Stimulated activated CD8-positive, alpha-beta memory T cell treated with anti-CD3 and anti-CD28 coated beads, Interleukin-7, amount 100 ng/mL, for 1 hour (primary cell): ENCODE measurements at places on chromosomes 4 and X.

DNA sequence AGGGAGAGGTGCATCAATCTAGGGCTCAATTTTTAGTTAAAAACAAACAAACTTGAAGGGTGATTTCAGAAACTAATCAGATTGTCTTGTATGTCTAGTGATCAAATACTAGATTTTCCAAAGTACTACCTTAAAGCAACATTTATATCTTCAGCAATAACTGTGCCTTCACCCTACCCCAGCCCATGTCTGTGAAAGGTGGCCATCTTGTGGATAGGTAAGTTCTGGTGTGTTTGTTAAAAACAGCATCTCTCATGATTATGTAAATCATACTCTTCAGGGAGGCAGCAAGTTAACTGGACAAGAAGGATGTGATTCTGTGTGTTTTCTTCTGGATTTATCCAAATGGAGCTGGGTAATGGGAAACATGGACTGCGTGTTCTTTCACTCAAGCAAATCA lies 81.4 kb upstream of the ACSL1 start:
- no peak for DNase-seq

- no peak for DNase-seq
Measured at GRCh38 chr4:173288698-173289352, 45.3 kb downstream of the HMGB2 start.

DNA sequence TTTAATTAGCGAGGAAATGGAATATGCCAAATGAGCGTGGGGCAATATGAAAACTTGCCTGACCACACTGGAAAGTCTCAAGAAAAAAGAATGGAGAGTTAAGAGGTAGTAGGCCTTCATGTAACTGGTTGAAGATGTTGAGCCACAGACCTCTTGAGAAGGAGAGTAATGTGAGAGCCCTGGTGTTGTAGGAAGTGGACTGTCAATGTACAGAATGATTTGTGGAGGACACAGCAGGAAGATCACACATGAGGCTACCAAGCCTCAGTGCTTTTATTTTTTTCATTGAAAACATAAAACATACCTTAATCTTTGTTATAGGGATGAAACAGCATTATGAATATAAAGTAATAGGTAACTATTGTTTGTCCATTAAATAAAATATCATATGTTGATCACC lies 331.6 kb downstream of the UNC5C start:
- no peak for DNase-seq

- no peak for DNase-seq
Measured at GRCh38 chr4:105902550-105903262, 7.4 kb downstream of the NPNT start.

DNA sequence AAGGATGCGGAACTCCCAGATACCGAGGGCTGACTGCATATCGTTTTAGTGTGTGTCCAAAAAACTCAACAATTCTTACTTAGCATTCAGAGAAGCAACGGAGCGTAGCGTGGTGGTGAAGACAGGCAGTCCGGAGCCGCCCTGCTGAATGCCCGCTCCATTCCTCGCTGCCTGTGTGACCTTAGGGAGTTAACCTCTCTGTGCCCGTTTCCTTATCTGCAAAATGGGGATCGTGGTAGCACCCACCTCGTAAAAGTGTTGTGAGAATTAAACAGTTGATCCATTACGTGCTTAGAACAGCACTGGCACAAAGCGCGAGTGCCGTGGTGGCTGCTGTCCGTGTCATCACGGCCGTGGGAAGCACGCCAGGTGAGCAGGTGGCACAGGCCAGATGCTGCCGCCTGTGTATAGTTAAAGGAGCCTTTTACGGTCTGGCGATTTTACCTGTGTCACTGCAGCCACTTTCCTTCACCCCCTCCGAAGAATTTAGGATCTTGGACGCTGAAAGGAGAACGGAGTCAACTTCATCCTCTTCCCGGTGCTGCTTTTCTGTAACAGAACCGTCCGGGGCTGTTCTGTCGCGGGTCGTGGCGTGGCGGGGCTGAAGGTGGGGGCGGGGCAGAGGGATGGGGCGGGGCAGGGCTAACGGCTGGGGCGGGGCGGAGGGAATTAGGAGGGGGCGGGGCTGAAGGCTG lies 885 bp downstream of the CCDC110 start:
- DNase-seq = peak; percentile 17

- DNase-seq = no peak
Measured at GRCh38 chr4:4260185-4260751, 12.2 kb upstream of the TMEM128 start.

GRCh38 chrX:122517786-122518185 lies 666.3 kb upstream of the GRIA3 start:
- DNase-seq = no peak

DNA sequence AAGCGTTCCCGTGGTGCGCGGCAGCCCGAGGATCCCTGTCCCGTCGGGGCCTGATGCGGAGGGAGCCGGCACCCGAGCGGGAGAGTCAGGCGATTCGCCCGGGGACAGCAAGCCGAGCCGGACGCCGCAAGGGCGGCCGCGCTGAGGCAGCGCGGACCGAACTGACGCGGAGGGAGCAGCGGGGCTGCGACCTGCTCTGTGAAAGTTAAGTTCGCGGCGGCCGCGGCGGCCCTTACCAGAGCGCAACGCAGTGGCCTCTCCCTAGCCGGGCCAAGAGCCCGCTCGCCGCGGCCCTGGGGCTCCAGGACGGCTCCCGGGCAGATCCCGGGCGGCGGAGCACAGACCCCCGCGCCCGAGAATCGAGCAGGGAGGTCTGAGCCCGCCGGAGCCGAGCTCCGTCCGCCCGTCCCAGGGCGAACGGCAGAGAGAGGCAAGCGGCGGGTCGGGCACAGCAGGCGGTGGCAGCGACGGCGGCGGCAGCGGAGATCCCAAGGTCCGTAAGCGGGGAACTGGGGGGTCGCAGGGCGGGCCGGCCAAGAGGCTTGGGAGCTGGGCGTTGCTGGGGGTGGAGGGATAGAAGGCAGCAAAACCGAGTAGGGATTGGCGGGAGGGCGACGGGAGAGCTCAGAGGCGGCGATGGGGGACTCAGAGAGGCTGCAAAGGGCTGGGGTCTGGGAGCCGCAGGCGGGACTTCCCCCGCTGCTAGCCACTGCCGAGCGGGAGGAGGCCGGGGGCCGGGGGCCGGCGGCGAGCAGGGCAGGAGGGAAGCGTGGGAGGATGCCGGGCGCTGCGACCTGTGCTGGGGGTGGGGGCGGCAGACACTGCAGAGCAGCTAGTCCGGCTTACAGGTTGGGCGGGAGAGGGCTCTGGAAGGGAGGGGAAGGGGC lies 1.0 kb downstream of the GPR50 start:
- DNase-seq = no peak

DNA sequence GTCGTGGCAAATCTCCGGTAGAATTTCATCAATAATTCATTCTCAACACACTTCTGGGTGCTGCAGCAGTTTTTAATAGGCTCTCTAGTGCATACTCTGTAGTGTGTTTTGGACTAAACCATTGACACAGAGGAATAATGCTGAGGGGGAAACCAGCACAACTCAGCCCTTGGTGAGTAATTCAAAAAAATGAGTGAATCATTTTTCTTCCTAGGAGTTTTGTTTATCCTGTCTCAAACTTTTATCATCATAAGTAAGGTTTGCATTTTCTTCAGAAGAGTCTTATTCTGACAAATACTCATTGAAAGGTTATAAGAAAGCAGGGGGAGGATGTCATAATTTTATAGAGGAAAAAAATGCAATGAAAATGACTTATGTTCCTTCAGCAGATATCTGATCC lies 2542.7 kb downstream of the PCDH7 start:
- no peak for DNase-seq

DNA sequence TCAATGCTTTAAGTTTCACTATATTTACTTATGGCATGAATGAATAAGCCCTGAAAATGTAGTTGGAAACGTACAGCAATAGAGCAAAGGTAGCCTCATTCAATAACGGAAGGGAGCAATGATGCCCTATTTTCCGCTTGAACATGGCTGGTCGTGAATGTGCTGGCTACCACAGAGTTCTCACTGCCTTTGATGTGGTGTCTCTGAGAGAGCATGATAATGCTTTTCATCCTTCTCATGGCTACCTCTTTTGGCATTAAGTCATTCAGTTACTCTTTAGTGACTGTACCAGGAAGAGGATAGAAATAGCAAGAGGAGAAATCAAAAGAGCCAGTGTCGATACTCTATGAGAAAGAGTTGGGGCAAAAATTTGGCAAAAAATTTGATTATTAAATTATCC lies 308.0 kb downstream of the PPP3CA start:
- DNase-seq = no peak

- no peak for DNase-seq
Measured at GRCh38 chrX:69320116-69320515, 154.9 kb upstream of the PJA1 start.

- DNase-seq = no peak
Measured at GRCh38 chrX:40265936-40266335, 168.2 kb upstream of the BCOR start.

GRCh38 chr4:24720436-24720835 lies 74.9 kb upstream of the SOD3 start:
- no peak for DNase-seq

- DNase-seq = no peak
Measured at GRCh38 chr4:76578002-76578560, 143.1 kb downstream of the SHROOM3 start.

DNA sequence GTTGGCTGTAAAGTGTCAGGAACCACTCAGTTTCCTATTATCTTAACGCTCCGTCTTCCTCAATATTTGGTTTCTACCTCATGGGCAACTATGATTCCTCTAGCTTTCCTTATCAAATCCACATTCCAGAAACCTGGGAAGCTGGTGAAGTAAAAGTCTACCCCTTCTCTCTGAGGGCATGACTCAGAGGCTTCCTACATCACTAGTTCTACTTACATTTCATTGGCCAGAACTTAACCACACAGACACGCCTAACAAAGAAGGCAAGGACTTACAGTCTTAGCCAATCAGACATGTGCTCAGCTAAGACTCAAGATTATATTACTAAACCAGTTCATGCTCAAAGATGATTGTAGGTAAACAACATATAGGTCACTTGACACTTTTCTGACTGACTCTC lies 30.4 kb downstream of the COX7B2 start:
- no peak for DNase-seq

DNA sequence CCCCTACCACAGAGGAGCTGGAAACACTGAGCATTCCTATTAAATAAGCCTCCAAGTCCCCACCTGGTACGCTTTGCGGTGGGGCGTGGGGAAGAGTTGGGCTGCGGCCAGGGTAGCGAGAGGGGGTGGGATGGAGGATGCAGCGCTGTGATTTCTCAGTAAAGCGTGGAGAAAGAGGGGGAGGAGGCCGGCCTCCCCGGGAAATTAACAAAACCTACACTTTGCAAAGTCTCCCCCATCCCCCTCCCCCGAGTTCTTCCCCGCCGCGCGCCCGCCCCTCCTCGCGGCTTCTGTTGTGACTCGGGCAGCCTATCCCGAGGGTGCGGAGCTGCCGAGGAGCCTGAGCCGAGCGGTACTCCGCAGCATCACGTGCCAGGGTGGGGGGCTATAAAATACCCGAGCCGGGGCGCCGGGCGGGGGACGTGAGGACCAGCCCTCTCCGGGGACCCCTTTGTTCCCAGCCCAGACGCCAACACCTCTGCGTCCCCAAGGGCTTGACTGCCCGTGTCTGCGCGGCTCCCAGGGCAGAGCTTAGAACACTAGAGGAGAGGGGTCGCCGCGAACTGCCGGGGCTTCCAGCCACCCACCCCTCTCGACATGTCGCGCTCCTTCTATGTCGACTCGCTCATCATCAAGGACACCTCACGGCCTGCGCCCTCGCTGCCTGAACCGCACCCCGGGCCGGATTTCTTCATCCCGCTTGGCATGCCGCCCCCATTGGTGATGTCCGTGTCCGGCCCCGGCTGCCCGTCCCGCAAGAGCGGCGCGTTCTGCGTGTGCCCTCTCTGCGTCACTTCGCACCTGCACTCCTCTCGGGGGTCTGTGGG lies at the start of gene GSX2:
GSX2 (plus strand) TSS at position 416 of the 827 bp plus-strand sequence; CDS start at position 598, 182 bp downstream.
- DNase-seq = no peak

DNA sequence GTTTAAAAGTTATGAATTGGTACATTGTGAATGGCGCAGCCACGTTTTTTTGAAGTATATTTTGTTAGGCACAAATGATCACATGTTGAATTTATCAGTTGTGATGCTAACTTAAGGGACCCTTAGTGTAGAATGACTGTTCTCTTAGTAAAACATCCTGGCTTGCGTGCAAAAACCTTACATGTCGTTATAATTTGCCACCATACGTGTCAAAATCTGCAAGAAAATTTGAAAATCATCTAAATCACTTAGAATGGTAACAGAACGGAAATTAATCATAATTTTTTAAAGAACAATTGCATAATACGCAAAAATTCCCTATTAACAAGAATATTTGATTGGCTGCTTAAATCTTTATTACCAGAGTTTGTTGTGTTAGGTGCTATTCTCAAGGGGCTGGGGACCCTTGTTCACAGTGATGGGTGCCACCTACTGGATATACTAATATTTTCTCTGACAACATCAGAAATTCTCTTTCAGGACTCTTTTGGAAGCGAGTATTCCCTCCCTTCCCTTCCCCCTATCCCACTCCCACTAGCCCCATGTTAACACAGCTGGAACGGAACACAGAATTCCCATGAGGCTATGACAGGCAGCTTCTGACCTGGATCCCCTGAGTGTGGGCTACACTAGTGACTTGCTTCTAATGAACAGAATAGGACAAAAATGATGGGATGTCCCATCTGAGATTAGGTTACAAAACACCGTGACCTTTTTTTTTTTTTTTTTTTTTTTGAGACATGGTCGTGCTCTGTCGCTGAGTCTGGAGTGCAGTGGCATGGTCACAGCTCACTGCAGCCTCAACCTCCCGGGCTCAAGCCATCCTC lies 71.8 kb downstream of the SUPT20HL2 start:
- DNase-seq = no peak

DNA sequence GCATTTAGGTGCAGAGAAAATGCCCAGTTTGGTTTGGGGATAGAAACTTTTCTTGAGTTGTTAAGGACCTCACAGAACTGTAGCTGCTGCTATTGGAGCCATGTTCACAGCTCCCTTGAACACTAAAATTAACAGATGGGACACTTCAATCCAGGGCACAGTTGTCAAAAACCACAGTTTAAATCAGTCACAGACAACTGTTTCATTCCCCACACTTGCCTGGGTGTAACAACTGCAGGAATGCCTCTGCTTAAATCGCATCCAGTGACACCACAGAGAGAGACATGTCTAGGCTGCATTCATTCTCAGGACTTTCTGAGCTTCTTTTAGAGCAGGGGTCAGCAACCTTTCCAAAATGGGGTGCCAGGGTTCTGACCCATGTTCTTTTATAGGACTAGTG lies 12.7 kb upstream of the CAPN6 start:
- no peak for DNase-seq

DNA sequence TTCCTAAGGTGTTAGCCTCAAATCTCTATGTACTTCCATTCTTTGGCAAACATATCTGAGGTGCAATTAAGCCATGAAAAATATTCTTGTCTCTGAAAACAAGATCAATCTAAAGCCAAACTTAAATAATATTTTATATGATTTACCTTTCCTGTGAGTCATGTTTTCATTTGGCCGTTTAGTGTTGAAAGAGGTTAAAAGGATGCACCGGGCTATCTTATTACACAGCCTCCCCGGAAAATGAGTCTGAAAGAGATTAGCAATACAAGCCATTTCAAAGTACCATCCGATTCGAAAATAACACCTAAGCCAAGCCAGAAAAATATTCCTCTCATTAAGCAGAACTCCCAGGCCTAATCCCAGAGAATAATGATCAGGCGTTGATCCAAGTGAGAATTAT lies 161.5 kb upstream of the EPHA5 start:
- no peak for DNase-seq
